Stimulated activated memory B cell treated with anti-CD40 and anti-IgM and Interleukin-4, amounts not matched to agents 10 μg/mL and 1 μg/mL and 100 μg/mL, for 72 hours (primary cell): ENCODE measurements at places on chromosomes 16 and 17.

DNA sequence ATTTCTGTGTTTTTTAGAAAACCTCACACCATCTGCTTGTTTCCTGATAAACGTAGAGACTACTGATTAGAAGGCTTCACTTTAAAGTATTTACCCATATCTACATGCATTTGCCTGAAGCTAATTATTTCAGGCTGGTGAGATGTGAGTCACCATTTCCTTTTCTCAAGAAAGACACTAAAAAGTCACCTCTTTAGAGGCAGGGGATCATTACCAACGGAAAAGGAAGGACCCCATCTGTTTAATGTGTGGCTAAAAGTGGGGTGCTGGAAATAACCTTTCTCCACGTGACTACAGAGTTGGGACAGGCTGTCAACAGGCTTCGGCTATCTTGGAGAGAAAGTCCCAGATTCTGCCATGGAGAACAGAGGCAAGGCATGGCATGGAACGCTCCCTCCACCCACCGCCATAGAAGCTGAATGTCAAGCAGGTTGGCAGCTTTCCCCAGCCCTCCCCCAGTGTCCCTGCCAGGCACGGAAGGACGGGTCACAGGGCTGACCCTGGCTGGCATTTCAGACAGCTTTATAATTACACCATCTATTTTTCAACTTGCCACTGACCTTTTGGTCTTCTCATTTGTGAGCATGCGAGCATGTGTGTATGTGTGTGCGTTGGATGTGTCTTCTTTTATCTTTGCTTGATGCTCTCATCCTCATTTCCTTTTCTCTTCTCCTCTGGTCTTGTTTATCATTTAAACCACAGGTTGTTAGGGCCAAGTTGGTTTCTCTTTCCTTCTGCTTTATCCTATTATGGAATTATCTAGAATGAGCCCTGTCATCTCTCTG lies 157.0 kb downstream of the CPPED1 start:
- ATAC-seq: peak; percentile 84

DNA sequence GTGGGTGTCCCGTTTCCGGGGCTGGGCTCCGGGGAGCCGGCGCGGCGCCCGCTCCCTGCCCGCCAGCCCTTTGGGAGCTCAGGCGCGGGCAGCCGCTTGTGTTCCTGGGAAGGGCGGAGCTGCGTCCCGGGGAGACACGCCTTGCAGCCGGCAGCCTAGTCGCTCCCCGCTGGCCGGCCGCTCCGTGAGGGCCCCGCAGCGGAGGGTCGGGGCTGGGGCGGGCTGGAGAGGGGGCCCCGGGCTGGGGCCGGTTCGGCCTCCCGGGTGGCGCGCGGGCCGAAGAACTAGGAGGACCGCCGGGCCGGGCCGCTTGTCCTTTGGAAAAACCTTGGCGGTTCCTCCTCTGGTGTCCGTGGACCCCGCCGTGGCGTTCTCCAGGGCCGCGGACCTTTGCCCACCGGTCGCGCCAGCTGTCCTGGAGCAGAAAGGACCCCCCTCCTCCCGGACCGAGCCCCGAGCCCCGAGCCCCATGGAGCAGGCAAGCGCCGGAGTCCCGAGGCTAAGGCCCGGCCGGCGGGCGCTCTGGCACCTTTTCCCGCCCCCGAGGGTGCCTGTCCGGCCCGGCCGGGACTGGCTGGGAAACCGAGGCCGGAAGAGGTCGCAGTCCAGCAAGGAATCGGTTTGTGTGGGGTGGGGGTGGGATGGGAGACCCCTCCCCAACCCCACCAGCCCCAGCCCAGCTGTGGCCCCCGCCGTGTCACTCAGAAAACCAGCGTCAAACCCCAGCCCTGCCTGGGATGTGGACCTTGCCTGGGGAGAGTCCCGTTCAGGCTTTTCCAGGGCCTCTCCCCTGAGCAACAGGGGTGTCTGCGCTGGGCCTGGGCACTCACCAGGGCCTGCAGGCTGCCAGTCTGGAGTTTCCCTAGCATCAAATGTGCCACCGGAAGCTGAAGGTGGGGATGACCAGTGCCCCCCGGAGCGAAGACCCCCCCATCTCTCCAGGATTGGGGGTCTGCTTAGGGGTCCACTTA lies 6.8 kb upstream of the TBC1D3B start:
- ATAC-seq: peak; percentile 29

- peak; percentile 85 for ATAC-seq
These were observed 36.0 kb upstream of the ICAM2 start for GRCh38 chr17:64056269-64057005.

DNA sequence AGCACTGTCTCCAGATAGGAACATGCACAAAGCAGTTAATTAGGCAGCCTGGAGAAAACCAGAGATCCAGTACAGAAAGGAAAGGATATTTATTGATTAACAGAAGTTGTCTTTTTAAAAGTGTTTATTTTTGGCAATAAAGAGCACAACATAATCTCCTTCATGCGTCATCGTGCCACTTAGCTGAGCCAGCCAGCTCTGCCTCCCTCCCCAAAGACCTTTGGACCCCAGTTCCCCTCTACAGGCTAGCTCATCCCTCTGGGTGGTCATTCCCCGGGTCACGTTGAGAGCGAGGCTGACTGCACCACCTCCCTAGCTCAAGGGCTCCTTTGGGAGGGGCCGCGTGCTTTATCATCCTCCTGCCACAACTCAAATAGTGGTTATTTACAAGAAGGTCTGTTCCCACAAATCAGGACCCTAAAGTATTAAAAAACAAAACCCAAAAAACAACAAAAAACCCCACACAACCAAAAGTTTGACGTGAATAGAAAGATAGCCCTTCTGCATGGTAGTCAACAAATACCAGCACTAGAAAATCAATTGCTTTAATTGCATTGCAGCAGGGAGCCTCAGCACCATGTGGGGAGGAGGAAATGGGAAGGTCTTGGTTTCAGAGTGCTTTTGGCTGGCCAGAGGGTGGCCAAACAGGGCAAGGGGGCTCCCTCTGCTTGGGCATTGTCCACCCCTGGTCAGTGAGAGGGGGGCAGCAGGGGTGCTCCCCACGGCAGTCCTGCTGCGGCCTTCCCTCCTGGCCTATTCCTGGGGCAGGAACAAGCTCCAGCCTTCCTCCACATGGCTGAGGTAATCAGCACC lies 9.6 kb downstream of the POLR2C start:
- no peak for ATAC-seq

DNA sequence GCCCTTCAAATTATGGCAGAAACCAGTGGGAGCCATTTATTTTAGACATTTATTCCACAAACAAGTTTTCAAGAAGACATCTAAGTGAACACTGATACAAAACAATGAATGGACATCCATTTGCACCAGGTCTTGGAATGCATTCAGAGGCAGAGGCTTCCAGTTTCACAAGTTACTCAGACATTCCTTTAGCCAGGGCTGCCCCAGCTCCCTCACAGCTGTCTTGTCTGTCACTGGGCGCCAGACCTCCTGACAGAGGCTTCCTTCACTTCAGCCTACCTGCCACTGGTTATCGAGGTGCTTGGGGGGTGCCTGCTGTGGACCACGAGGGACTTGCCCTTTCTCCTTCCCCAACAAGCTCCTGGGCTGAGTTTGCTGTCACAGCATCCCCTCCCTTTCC lies 19.2 kb downstream of the AQP8 start:
- no peak for ATAC-seq

GRCh38 chr17:66381701-66382362 lies 79.4 kb downstream of the PRKCA start:
- no peak for ATAC-seq

- no peak for ATAC-seq
These were observed 29.1 kb downstream of the EFCAB13 start for GRCh38 chr17:47352848-47353247.

GRCh38 chr17:41800601-41801373 lies 11.0 kb downstream of the P3H4 start:
- ATAC-seq: no peak

DNA sequence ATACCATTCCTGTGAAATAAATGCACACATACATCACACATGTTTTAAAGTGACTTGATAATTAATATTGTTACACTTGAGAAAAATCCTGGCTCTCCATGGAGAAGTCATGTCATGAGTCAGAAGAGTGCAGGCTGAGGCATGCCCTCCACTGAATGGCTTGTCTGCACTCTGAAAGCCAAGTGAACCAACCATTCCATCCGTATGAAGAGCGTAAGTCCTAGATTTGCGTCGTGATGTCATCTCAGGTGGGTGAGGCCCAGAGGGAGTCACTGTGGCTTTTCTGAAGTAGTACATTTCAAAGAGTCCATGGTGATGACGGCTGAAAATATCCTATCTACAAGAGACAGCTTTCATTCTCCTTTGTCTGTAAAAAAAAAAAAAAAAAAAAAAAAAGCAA lies 83.5 kb upstream of the IRX5 start:
- ATAC-seq: no peak

GRCh38 chr17:36935671-36936454 lies 1.4 kb upstream of the LHX1 start:
- ATAC-seq: no peak

GRCh38 chr16:65668064-65668595 lies 546.3 kb upstream of the CDH11 start:
- no peak for ATAC-seq

DNA sequence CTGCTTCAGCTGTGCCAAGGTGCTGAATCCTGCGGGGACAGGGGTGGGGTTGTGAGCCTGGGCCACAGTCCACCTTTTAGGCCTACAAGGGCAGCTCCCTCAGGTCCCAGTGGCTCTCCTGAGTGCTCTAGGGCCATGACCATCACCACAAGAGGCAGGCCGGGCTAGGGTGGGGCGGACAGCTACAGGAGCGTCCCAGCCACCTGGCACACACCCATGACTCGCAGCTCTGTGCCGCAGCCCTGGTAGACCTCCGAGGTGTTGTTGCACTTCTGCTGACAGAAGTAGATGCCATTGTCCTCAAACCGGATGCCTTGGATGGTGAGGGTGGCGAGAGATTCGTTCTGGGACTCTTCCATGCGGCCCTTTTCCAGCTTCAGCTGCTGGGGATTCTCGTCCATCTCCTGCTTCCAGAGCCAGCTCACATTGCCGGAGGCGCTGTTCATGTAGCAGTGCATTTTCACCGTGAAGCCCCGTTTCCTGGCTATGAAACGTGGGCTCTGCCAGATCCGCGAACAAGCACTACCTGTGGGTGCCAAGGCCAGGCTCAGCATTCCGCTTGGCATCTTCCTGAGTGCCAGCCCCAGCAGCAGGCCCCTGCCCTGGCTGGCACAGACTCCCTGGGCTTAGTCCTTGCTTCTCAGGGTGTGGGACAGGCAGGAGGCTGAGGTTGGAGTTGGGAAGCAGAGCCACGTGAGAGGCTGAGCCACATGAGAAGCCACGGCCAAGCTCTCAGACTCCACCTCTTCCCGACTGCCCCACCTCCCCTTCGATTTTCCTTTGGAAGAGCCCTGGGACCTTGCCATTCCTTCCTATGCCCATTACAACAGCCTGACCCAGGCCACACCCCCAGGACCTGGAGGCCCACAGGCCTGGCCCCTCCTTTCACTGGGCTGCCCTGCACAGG lies 2.0 kb downstream of the CD79B start:
- ATAC-seq: no peak

GRCh38 chr16:48680881-48681280 lies 70.9 kb upstream of the N4BP1 start:
- no peak for ATAC-seq

DNA sequence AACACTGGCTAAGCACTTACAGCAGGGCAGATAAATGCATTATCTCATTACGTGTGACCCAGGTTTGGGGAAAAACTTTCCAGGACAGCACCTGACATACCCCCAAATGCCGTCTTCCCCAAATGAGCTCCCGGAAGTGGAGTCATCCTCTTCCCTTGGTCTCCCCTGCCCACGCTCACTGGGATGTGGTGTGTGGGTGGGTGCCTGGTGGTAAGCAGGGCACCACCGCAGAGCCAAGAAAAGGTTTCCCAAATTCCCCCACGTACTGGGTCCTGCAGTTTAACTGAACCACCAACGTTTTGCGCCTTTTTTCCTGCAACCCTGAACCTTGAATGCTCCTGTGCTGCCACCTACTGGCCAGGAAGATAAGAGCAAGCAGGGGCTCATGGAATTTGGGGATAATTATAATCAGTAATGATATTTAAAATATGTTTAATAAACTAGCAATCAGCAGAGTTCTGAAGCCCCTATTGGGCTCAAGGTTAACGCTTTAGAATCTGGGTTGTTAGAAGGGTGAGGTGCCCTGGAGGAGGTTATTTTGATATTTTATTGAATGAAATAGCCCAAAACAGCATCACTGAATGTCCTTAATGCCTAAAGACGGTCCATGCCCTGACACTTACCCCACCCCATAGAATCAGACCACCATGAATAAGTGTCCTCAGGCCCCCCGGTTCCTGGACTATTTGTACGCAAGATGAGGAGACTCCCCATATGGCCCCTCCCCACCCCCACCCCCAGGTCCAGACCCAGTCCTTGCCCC lies 8.0 kb downstream of the SPPL2C start:
- no peak for ATAC-seq

GRCh38 chr17:7484919-7485377 lies 782 bp downstream of the POLR2A start:
- no peak for ATAC-seq

GRCh38 chr17:28173801-28174200 lies 131.3 kb downstream of the NLK start:
- ATAC-seq: no peak

- ATAC-seq: no peak
These were observed 239.0 kb downstream of the SNX29 start for GRCh38 chr16:12215277-12216105.

- ATAC-seq: no peak
These were observed 190.9 kb downstream of the WWOX start for GRCh38 chr16:78290395-78290794.

GRCh38 chr17:58320570-58321323 lies 7.8 kb downstream of the TSPOAP1 start:
- no peak for ATAC-seq

GRCh38 chr17:39197380-39198185 lies at the start of gene CACNB1:
Gene CACNB1, minus strand, starts transcription at chr17:39197669. Its CDS starts 174 bp downstream, at chr17:39197495.
- peak; percentile 57 for ATAC-seq

DNA sequence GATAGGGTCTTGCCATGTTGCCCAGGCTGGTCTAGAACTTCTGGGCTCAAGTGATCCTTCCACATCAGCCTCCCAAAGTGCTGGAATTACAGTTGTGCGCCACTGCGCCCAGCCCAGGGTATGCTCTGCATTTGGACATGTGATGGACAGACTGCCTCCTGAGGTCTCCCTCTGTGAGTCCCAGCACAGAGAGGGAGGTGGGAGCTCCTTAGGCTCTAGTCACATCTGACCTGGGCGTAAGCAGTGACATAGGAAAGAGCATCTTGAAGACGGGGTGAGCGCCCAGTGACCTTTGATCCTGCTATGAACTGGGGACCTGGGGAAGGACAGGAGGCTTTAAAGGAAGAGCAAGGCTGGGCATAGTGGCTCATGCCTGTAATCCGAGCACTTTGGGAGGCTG lies 2.2 kb upstream of the GFAP start:
- ATAC-seq: no peak

GRCh38 chr16:49799172-49799571 lies 56.7 kb downstream of the ZNF423 start:
- ATAC-seq: no peak

GRCh38 chr17:75637143-75637538 lies 3.9 kb downstream of the SMIM5 start:
- ATAC-seq: no peak

DNA sequence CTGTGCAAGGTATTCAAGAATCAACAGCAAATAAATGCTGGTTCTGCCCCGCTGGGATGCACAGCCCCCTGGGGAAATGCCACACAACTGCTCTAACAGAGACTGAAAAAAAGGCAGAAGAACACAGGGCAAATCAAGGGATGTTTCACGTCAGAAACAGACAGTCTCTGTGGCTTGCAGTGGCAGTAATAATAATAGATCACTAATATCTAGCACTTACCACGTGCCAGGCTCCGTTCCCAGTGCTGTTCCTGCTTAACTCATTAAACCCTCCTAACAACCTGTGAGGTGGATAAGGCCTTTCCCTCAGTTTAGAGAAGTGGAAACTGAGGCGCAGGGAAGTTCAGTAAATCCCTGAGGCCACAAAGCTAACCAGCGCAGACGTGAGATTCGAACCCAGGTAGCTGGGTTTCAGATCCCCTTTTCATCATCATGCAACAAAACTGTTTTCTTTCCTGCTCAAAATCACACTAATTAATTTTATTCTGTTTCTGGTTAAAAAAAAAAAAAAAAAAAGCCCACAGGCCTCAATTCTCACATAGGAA lies 36.7 kb downstream of the ARHGAP17 start:
- ATAC-seq: peak; percentile 75
